ENCODE measurements at places on chromosomes 2 and 18.

DNA sequence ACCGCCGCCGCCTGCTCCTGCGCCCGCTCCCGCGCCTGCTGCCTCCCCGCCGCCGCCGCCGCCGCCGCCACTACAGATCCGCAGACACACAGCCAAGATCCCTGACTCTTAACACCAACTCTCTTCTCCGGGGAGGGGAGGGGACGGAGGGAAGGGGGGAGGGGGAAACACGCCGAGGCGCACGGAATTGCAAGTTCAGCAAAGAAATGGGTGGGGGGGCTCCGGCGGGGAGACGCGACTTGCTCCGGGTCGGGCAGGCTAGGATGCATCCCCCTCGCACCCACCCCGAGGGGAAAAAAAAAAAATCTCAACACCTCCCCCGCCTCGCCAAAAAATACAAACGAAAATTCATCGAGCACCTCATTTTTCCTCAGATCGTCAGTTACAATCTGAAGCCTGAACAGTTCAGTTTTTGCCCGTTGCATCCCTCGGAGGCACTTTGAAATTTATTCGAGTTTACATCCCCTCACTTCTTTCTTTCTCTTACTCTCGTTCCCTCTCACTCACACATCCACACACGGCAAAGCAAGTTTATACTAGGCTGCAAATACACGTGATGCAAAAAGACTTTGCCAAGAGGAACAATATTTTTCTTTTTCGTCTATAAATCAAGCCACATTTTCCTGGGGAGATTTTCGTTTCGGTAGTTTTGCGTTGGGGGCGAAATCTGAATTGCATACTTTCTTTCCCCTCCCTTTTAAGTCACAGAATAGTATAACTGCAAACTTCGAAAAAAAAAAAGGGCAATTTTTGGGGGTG is at the start of gene TCF4:
Gene TCF4, minus strand, starts transcription at position 82 of the 759 bp plus-strand sequence. CDS start 1,076 bp downstream, outside the sequence.
- DNase-seq = no peak

- DNase-seq = no peak
Measured at GRCh38 chr2:26561376-26561775, 79.8 kb downstream of the CIB4 start.

DNA sequence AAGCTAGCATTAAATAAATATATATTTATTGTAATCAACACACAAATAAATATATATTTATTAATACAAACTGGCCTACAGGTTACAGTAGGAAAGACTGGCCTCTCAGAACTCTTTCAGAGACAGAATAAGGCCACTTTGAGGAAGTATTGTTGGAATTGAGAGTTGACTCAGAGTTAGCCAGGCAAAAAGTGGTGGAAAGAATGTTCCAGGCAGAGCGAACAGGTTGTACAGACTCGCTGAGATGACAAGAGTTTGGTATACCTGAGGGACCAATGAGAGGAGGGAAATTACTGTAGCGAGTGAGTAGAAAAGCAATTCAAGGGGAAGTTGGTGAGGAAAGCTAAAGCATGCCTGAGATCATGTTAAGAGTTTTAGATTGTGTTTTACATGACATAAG is 19.0 kb upstream of the XDH start:
- no peak for DNase-seq

DNA sequence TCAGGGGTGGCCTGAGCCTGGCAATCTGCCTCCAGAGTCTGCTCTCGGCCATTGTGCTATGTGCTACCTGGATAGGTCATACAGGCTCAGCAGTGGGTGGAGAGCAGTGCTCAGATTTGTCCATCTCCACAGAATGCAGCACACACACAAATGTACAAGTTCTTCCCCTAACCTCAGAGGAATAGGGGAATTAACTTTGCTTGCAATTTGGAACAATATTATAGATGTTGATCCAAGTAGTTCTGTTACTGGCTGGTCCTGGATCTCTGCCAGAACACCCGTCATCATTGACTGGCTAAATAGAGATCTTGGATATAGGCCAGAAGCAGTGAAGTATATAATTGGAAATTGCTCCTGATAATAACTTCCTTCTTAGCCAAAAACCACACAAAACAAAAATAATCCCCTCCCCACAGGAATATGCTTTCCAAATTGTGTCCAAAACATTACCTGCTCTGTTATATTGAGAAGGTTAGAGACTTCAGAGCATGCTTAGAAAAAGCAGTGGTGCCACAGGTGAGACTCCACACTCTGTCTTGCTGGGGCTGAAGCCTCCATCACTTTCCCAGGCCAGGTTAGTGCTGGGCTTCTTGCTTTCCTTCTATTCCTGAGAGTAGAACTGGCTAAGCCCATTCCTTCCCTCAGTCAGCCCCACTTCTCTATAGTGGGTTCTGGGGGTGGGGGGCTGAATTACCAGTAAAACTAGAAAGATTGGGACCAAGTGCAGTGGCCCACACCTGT is 38.8 kb downstream of the NCAPH start:
- DNase-seq = no peak

GRCh38 chr2:158211502-158211901 is 109.8 kb downstream of the UPP2 start:
- no peak for DNase-seq

DNA sequence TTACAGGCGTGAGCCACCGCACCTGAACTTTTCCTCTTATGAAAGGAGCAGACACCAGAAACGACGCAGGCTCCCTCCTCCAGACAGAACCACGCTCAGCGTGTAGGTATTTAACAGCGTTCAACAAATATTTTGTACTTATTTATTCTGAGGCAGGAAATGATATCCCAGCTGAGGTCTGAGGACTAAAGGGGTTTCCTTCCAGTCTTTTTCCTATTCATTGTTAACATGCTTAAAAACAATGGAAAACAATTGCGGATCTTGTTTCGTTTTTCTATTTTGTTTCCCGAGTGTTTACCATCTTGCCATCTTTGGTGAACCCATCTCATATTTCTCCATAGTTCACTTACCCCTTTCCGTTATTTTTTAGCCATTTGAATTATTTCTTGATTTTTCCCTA is 43.7 kb upstream of the FOSL2 start:
- no peak for DNase-seq

DNA sequence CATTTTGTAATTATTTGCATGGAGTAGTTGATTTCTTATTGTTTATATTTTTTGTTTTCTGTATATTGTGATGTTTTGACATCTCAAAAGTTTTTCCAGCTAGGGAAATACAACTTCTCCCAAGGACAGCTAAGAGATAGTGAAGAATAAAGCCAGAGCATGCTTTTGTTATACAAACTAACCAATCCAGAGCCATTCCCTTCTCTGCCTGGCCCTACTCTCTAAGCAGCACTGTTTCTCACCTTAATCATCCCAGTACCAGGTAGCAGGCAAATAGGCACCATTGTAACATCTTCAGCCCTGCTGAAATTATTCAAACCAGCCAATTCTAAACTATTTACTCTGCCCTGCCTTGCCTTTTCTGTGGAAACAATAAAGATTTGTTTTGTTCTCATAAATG is 1063.4 kb upstream of the CHAC2 start:
- DNase-seq = no peak
